ENCODE measurements at places on chromosomes 1 and 21.

- DNase-seq: no peak
Observed at GRCh38 chr1:36561361-36561724, 78.6 kb upstream of the CSF3R start.

GRCh38 chr1:77538956-77539518, 143.4 kb downstream of the ZZZ3 start:
- DNase-seq: no peak

DNA sequence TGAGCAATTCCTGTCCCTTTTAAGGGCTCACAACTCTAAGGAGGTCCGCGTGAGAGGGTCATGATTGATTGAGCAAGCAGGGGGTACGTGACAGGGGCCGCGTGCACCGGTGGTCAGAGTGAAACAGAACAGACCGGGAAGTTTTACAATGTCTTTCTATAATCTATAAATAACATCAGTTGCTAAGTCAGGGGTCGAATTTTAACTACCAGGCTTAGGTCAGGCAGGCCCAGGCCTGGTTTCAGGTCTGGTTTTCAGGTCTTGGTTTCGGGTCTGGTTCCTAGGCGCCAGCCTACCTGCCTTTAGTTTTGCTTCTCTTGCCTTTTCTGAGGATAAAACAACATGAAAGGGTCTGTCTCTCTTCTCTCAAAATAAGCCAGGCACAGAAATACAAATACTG, 476.0 kb upstream of the CAMK1G start:
- no peak for DNase-seq

DNA sequence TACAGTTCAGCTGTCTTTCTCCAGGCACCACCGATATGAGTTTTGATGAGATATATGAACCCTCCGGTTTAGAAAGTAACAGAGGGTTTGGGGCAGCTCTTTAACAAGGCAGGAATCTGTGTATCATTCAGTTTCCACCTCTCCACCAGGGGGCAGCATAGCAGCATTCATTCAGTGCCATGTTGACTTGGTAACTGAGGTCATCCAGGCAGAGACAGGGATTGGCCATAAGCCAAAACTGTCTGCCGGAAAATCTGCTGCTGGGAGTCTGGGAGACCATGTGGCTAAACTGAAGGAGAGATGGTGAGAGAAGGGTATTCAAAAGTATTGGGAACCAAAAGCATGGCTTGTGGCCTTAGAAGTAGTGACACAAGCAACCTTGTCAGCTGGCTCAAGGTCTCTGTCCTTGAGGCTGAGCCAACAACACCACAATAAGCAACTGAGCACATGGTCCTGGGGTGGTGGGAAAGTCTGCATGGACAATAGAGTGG, 98.5 kb downstream of the LMX1A start:
- DNase-seq: peak; percentile 50

- DNase-seq: peak; percentile 81
Observed at GRCh38 chr1:150579110-150579944, at the start of gene MCL1. Gene MCL1 (minus strand): TSS chr1:150579610. CDS start chr1:150579530, 80 bp downstream.

- peak; percentile 33 for DNase-seq
Observed at GRCh38 chr1:59926381-59927123, at the start of gene CYP2J2. Gene CYP2J2 (minus strand): TSS chr1:59926773. CDS start chr1:59926746, 27 bp downstream.

DNA sequence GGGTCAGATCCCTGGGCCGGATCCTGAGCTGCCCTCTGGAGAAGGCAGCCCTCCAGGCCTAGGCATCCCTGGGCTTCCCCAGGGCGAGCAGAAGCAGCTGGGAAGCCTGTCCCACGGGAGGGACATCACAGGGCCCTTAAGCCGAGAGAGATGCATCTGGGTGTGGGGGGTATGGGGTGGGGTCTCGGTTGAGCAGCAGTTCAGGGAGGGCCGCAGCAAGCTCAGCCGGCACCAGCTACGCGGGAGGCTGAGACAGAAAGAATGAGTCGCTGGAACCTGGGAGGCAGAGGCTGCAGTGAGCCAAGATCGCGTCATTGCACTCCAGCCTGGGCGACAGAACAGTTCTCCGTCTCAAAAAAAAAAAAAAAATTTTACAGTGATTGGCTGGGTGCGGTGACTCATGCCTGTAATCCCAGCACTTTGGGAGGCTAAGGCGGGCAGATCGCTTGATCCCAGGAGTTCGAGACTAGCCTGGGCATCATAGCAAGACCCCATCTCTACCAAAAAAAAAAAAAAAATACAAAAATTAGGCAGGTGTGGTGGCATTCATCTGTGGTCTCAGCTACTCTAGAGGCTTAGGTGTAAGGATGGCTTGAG, 37.7 kb downstream of the RRP1 start:
- DNase-seq: no peak

Measured in neural crest cell (in vitro differentiated cells).